ENCODE measurements at places on chromosomes 12 and 14.
A peak's percentile ranks its signal among the peaks of the same experiment; 100 is the strongest.

GRCh38 chr14:56216626-56217379 lies 98.6 kb downstream of the PELI2 start:
- DNase-seq, result no peak

DNA sequence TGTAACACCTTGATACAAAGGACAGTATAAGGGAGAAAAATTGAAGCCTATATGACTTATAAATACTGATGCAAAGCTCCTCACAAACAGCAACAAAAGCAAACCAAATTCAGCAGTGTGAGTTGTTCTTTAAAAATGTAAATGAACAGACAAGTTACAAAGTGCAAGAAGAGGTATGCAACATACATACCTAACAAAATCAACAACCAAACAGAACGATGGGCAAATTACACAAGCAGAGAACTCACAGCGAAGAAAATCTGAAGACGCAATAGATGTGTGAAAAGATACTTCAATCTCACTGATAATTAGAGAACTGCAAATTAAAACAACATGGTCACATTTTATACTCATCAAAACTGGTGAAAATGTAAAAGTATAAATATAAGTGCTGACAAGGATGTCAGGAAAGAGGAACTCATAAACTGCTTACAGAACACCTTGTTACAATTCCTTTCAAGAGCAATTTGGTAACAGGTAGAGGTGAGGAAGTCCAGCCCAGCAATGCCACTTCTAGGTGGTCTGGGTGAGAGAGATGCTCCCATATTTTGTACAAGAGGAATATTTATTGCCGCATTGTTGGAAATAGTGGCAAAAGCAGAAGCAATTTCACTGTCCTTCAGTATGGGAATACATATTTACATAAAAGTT lies 47.3 kb downstream of the CORO1C start:
- no peak for DNase-seq

- no peak for DNase-seq
Measured at GRCh38 chr12:83389237-83389996, 702.7 kb downstream of the TMTC2 start.

DNA sequence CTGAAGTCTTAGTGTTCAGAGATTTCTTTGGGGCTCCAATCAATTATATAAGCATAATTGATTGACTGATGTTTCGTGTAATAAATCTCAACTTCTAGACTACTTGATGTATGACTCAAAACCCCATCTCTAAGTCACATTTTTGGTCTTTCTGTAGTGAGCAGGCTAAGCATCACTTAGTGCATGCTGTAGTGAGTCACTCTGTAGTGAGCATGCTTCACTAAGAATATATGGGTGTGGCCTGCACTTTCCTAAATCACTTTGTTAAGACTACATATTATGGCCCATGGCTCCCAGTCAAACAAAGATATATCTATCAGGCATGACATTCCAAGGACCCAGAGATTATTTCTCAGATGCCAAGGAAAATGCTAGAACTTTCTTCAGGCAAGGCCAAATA lies 909.4 kb upstream of the LRFN5 start:
- DNase-seq, result no peak

DNA sequence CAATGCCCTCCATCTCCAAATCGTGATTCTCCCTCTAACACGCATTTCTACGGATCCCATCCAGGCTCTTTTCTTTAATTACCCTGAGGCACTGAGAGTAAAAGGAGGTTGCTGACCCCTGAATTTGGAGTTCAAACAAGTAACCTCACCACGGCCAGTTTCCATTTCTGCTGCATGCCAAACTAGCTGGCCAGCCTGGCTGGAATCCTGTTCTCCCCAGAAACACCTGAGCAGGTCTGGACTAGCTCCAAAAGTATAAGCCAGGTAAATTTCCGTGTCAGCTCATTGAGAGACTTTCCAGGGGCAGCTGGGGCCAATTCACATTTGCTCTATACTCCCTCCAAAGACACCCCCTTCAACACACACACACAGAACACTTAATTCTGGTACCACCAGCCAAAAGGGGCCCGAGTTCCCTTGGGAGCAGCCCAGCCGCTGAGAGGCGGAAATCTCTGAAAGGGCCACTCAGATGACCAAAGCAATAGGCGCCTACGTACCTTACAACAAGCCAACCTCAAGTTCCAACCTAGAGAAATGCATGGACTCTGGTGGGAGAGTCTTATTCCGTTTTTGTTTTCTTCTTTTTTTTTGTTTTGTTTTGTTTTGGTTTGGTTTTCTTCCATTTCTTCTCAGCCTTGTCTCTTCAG lies 131.4 kb downstream of the NDUFA12 start:
- no peak for DNase-seq

DNA sequence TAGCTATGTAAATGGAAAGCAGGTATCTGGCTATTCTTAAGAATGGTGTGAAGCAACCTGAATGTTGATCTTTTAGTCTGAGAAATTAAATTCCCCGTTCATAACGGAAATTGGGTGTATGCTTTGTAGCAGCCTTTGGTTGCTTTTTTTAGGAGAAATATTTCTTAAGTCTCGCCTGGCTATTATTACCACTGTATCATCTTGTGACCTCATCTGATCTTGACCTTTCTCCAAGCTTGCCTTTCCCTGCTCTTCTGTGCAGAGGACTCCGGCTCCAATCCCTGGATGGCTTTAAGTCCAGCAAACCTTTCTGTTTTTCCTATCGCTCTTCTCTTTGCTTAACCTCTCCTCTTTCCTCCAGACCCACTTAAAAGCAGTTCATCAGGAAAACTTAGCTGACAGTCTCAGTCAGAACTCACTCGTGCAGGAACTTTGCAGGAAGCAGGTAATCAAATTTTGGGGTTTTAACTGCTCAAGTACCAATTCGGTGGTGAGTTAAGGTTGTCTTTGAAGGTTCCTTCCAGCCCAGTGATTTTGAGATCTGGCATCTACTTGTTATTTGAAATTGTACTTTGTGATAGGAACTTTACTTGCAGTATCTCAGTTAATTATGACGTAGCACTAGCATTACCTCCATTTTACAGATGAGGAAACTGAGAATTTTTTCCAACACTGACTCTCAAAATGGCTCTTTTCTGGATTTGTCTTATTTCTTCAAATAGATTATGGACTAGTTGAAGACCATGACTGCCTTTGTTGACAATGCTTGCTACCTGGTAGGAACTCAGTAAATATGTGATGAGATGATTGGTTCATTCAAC lies 14.1 kb downstream of the PPFIBP1 start:
- DNase-seq, result no peak

- DNase-seq, result no peak
Measured at GRCh38 chr12:63978519-63978918, 134.0 kb downstream of the SRGAP1 start.

DNA sequence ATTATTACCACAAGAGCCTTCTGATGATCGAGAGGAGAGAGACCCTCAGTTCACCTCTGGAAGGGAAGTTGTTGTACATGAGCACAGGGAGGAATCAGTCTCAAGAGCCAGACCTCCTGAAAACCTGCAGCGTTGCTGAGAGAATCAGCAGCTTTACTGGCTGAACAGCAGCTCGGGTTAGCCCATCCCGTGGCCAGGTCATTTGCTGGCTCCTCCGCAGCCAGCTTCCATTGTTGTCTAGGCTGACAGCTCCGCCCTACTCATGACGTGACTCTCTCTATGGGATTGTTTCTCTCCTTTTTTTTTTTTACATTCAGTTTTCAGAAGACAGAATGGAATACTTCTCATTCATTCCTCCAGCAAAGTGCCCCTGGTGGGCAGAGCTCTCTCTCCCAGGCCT lies 69.9 kb downstream of the TGFB3 start:
- DNase-seq, result no peak

DNA sequence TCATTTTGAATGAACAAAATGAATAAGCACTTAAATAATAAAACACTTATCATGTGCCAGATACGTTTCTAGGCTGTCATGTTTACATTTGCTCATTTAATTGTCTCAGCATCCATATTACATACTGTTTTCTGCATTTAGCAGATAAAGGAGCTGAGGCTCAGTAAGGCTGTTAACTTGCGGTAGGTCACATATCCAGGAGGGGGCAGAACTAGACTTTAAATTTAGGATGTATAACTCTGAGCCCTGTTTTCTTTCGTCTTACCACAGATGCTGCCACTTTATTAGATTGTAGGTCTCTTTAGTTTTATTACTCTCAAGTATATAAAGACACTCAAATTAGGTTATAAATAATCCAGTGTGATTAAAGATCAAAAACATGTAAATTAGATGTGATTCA lies 17.7 kb downstream of the IRAK4 start:
- peak; percentile 43 for DNase-seq

DNA sequence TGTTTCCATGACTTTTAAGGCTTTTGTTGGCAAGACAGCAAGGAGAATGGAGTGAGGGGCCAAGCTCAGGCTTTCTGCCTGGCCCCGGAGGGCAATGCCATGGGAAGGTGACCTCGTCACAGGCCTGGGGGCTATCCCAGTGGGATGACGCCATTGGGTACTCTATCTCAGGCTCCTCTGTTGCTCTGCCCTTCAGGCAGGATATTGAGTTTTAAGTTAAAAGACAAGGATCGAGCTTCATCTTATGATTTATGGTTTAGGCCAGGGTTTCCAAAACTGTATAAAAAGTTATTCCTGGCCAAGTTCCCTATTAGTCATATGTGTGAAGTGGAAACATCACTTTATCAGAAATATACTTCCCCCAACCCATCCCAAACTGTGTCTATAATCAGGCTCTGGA lies 127.7 kb downstream of the ZFP36L1 start:
- no peak for DNase-seq

DNA sequence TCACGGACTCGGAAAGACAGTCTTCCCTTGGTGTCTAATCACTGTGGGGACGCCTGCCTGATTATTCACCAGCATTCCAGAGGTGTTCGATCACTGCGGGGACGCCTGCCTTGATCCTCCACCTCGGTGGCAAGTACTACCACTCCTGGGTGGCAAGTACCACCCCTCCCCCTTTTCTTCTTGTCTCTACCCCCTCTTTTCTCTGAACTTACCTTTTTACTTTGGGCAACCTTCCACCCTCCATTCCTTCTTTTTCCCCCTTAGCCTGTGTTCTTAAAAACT lies 12.0 kb upstream of the LGMN start:
- DNase-seq, result no peak

DNA sequence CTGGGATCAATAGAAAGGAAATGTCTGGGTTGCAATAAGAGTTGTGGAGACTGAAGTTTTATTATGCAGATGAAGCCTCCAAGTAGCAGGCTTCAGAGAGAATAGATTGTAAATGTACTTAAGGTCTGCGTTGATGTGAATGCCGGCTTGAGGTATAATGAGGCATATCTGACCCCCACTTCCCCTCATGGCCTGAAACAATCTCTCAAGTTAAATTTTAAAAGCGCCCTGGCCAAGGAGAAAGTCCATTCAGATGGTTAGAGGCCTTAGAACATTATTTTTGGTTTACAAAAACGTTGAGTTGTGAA lies 28.3 kb upstream of the HIGD1C start:
- DNase-seq, result no peak

DNA sequence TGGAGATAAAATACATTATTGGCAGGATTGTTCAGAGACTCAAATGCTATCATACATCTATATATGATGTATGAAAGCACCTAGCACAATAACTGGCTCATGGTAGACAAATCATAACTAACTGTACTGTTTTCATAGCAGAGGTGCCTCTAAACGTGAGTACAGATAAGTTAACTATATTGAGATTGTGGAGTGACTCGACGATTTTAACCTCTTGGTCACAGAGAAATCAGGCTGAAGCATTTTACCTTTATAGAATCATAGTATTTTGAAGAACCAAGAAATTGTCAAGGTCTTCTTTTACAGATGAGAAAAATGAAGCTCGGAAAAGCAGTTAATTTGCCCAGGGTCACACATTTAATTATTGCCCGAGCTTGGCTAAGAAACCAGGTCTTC lies 666 bp upstream of the DERA start:
- DNase-seq, result no peak

DNA sequence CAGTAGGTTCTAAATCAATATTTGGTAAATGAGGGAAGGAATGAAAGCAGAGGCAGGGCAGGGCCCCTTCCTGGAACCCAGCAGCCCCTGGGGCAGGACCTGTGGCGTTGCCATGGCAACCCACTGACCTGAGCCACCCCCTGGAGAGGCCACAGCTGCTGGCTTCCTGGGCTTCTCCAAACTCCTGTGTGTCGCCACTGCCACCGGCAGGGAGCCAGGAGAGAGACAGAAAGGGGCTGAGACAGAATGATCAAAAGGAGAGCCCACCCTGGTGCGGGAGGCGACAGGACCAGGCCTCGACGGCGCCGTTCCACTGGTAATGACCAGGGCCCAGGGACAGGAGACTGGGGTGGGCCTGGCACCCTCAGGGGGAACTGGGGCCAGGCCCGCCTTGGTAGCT lies 18.2 kb downstream of the RFX4 start:
- no peak for DNase-seq

DNA sequence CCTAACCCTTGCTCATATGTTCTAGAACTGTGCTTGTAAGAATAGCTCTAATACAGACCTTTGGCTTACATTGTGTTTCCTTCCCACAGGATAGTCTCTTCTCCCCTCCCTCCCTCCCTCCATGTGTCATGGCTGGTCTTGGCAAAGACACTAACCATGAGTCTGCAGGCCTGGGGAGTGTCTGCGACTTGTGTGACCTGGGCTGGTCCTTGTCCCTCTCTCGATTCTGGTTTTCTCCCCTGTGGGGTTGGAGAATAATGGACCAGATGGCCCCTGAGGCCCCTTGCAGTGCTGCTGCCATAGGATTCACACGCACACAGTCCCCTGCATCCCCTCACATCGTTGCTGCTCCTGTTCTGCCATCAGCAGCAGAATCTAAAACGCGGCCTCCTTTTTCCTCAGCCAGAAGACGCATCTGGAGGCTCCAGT lies 30.3 kb downstream of the DEGS2 start:
- no peak for DNase-seq

GRCh38 chr12:22803725-22804124 lies 178.8 kb downstream of the ETNK1 start:
- no peak for DNase-seq

DNA sequence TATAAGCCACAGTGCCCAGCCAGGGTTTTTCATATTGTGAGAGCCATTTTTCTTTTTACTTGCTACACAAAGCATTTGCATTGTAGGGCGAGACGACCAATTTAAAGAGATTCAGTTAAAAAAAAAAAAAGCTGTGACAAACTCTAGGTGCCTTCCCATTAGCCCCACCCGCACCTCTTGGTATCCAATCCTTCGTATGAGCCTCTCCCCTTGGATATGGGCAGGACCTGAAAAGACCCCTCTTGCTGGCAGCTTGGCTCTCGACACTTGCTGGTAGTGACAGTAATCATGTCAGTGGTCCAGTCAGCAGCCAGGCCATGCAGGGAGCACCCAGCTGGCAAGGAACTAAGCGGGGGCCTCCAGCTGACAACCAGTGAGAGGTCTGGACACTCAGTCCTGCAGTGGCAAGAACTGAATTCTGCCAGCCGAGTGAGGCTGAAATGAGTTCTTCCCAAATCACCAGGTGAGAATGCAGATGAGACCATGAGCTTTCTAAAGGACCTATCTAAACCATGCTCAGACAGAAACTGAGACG lies 46.5 kb downstream of the SINHCAF start:
- no peak for DNase-seq

- DNase-seq, result no peak
Measured at GRCh38 chr14:62645649-62646048, 399.6 kb downstream of the KCNH5 start.

GRCh38 chr12:76896274-76896673 lies 17.5 kb upstream of the CSRP2 start:
- no peak for DNase-seq

GRCh38 chr14:44030831-44031383 lies 476.2 kb downstream of the FSCB start:
- DNase-seq, result no peak

GRCh38 chr12:85275374-85275773 lies 4.6 kb upstream of the ALX1 start:
- no peak for DNase-seq
